Ovary (tissue), 10 donors: ENCODE measurements at places on chromosomes 13 and 19. TPM values are rescaled to one million over a fixed set of nuclear protein-coding genes. Genes with fewer than 3 reads are reported as not detected.

DNA sequence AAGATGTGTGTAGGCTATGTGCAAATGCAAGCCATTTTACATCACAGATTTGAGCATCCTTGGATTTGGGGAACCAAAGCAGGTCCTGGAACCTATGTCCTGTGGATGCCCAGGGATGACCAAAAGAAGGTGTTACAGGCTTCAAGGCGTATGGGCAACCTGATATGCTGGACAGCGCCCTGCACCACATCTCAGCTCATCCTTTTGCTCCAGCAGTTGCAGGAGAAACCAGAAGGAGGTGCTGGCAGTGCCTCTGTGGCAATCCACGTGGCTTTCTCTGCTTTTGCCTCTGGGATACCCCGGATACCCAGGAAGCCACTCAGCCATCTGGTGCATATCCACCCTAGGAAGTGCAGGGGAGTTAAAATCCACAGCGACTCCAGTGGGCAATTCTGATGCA is 110.3 kb upstream of the VSTM2B start:
- DNase-seq, result no peak

DNA sequence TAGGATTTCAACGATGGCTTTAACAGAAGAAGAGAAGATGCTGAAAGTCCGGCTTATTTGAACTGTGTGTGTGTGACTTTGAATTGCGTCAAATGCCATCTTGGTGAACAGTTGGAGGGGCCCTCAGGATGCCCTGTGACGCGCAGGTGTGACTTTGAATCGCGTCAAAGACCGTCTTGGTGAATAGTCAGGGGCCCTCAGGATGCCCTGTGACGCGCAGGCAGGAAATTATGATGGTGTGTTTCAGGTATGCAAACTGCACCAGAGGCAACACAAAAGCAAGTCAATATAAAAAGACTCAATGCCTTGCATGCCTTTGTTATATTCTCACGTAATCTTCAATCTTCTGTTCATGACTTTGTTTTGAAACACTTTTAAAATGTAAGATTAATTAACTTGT is 29.2 kb downstream of the ATP11A start:
- DNase-seq, result peak; percentile 12

DNA sequence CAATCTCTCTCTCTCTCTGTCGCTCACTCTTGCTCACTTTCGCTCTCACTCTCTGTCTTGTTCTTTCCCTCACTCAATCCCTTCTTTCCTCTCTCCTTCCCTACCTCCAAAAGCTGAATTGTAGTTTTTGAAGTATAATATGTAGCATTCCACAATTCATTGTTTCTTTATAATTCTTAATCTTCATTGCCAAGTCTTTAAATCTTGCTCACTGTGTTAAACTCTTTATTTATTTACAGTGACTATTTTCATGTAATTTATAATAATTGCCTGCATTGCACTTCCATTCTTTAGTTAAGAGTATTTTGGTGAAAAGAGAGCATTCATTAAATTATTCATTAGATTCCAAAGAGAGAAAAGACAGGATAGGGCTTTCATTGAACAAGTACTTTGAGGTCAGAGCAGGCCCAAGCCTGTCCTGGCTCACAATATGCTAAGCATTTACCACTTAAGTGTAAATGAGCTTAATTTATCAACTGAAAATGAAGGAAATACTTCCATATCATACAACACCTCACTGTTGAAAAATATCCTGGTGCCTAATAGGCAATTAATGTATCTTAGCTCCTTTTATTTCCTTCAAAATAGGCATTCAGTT is 257.4 kb upstream of the SLITRK1 start:
- DNase-seq, result no peak

DNA sequence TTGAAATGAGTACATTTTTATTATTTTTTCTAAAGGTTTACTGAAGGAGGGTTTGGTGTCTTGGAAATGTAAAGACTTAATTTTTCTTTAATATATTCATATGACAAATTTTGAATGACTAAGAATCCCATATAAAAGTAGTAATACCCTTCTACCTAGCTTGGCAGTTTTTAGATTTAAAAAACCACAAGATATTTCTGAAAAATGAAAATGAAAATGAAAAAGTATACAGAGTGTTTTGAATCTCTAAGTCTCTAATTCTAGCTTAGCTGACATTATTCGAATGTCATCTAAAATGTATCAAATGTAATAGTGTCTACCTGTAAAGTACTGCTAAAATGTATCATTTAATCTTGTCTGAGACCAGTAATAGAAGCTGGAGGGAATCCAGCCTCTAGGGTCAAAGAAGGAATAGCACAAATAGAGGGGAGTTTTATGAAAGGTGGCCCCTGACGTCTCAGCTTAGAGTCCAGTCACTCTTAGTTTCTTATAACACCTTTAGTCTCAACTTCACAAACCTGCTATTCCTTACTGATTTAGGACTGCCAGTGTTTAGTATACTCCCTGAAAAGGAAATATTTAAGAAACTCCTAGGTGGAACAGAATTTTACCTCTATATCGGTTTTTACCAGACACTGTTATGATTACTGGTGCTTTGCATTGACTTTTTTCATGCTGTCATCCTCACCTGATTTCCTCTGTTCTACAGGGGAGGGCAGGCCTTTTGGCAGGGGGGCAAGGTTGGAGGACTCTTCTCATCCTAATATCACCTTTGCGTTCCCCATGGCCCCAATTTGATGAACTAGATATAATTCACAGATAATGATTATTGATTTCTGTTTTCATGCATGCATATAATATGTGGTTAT is 16.2 kb upstream of the MIR17HG start:
- no peak for DNase-seq

DNA sequence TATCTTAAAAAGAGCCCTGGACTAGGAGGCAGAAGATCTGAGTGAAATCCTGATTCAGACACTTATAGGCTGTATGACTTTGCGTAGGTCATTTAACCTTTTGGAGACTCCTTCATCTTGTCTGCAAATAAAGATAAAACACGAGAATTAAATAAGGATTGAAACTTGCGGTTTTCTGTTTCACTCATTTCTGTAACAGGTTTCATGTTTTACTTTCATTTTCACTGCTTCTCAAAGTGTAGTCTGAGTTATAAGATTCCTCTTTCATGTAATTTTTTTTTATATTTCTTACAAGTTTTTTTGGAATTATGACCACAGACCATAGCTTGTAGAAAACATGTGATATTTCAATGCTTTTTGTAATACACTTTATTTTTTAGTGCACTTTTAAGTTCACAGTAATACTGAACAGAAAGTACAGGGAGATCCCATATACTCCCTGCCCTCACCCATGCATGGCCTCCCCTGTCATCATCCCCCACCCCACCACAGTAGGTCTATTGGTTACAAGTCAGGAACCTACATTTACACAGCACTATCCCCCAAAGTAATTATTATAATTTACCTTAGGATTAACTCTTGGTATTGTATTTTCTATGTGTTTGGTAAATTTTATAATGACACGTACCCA is 174.6 kb downstream of the ITGBL1 start:
- no peak for DNase-seq

DNA sequence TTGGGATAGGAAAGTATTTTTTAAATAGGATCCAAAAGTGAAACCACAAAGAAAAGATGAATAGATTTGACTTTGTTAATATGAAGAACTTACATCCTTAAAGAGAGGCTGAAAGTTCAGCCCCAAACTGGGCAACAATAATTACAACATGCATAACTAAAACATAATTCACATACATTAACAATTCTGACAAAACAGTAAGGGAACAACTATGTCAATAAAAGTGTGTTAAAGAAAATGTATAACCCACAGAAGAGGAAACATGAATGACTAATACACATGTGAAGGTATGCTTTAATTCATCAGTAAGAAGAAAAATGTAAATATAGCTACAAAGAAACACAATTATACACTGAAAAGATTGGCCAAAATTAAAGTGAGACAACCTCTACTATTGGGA is 1597.6 kb upstream of the MIR17HG start:
- no peak for DNase-seq

GRCh38 chr19:18160971-18161635 is 8.1 kb downstream of the PIK3R2 start:
- peak; percentile 66 for DNase-seq

GRCh38 chr13:27533155-27533643 is 82.8 kb upstream of the MTIF3 start:
- peak; percentile 83 for DNase-seq

DNA sequence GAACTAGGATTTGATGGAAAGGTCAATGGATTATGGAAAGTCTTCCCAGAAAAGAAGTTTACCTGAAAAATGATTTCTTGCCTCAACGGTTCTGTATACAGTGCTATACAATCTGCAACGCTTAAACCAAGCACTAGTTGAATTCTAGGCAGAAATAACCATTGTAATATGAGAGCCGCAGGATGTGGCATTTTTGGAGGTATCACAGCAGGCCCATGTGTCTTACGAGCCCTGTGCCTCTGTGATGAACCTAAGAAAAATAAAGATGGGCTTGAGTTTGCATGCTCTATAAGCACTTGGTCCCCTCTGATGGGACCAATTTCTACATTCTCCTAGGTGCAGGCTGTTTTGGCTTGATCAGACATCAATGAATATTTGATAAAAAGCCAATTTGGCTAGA is 78.7 kb upstream of the RFC3 start:
- DNase-seq, result no peak

DNA sequence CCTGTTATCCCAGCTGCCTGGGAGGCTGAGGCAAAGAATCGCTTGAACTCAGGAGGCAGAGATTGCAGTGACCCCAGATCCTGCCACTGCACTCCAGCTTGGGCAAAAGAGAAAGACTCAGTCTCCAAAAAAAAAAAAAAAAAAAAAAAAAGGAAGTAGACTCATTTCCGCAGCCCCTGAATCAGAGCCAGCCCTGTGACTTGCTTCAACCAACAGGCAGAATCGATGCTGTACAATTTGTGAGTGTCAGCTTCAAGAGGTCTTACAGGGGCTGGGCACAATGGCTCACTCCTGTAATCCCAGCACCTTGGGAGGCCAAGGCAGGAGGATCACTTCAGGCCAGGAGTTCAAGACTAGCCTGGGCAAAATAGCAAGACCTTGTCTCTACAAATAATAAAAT is 12.8 kb downstream of the ANKRD27 start:
- DNase-seq, result no peak

DNA sequence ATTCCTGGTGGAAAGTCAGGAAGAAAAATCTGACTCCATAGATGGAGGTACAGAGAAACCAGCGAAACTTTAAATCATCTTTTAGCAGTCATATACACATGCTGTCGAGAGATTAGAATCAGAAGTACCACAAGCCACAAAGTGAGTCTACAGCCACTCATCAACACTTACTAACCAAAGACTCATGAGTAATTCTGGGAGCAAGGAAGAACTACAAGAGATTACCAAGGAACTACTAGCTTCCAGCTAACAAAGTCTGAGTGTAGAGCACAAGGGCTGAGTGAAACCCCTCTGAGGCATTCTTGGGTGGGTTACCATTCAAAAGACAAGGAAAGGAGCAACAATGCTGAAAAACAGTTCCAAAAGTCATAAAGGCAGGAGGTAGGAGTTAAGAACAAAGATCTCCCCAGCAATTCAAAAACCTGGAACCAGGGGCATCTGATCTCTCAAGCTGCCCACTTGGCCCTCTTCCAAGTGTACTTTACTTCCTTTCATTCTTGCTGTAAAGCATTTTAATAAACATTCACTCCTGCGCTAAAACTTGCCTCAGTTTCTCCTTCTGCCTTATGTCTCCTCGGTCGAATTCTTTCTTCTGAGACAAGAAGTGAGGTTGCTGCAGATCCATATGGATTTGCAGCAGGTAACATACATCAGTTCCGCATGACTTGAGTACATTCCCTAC is 13.0 kb downstream of the RBM26 start:
- DNase-seq, result no peak

GRCh38 chr13:112900691-112901091 is 68.3 kb upstream of the MCF2L start:
- DNase-seq, result no peak

DNA sequence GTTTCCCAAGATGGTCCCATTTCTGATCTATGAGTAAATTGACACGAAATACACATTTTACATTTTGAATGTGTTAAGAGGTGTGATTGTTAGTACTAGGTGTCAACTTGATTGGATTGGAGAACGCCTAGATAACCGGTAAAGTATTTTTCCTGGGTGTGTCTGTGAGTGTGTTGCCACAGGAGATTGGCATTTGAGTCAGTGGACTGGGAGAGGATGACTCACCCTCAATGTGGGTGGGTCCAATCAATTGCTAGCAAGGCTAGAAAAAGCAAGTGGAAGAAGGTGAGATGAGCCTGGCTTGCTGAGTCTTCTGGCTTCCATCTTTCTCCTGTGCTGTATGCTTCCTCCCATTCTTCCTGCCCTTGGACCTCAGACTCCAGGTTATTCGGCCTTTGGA is 960.7 kb upstream of the PCDH9 start:
- no peak for DNase-seq

GRCh38 chr13:76853921-76854608 is 32.1 kb downstream of the KCTD12 start:
- no peak for DNase-seq

GRCh38 chr19:4042731-4043082 is 24.0 kb downstream of the ZBTB7A start:
- DNase-seq, result no peak

DNA sequence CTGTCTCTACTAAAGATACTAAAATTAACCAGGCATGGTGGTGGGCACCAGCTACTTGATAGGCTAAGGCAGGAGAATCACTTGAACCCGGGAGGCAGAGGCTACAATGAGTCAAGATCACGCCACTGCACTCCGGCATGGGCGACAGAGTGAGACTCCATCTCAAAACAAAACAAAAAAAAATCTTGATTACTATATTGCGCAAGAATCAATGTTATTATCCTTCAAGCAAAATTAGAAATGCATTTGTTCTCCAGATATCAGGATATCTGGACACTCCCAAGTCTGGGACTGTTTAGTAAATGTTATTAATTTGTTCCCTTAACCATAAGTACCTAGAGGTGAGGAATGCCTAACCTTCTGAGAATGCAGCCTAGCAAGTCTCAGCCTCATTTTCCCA is 992.2 kb upstream of the PCDH20 start:
- DNase-seq, result no peak

DNA sequence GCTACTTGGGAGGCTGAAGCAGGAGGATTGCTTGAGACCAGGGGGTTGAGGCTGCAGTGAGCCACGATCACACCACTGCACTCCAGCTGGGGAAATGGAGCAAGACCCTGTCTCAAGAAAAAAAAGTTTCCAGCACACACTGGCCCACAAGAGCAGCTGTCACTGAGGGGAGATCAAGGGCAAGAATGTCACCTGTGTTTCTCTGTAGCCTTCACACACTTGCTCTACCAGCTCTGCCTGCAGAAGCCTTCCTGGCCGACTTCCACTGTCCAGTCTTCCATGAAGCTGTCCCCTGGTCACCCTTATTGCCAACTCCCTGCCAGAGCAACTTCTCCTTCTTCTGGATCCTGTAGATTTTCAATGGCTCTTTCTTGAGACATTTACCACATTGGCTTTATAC is 158.0 kb downstream of the KCTD15 start:
- DNase-seq, result no peak

Gene OR7C1
- total RNA-seq, result not detected

Gene ZNF285
- 9.5 TPM for total RNA-seq

Gene SHISA7
- not detected for total RNA-seq

Gene LGALS14
- not detected for total RNA-seq

Gene ASF1B
- total RNA-seq, result 1.3 TPM

Gene C2CD4C
- 1.4 TPM for total RNA-seq

Gene ITGBL1
- 2.9 TPM for total RNA-seq
